ENCODE measurements at places on chromosomes 4 and X. TPM values are rescaled to one million over a fixed set of nuclear protein-coding genes. Genes with fewer than 3 reads are reported as not detected.

GRCh38 chr4:182418054-182418734 is 175.0 kb downstream of the TENM3 start:
- DNase-seq, result no peak

- DNase-seq, result no peak
These were observed 85.0 kb upstream of the WDR1 start for GRCh38 chr4:10201381-10202223.

NEIL3 gene
- 6.1 TPM for polyA plus RNA-seq

ADH1A gene
- polyA plus RNA-seq, result 1.6 TPM

GRCh38 chr4:144350706-144351105 is 210.2 kb upstream of the GYPA start:
- no peak for DNase-seq

DNA sequence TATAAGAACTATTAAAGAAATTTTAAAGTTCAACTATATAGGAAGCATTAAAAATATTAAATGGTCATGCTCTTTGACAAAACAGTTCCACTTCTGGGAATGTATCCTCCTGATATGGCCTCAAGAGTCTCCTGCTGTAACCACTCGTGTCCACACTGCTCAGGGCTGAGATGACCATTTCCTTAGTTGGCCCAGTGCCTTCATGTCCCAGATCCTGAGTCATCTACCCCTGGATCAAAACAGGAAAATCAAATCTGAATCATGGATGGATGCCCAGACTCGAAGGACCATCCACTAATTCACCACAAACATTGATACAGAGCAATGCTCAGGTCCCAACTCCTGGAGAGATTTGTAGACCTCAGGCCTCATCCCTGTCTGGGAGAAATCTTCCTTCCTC is 44.7 kb downstream of the GPRASP3 start:
- no peak for DNase-seq

DNA sequence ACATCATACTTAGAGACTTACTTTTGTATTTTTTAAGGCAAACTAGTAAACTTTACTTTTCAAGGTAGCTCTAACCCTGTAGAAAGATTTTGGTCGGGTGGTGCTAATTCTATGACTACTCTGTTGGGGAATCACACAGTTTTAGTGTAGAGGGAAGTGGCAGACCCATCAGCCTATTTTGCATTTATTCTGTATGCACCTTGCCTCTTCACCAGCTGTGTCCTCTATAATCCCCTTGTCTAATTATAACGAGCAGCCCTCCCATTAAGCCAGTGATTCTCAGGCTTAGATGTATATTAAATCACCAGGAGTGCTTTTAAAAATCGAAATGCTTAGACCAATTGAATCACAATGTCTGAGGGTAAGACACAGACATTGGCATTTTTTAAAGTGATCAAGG is 78.1 kb downstream of the GALNT7 start:
- DNase-seq, result no peak

GRCh38 chr4:144709793-144710525 is 64.0 kb downstream of the HHIP start:
- DNase-seq, result no peak

DNA sequence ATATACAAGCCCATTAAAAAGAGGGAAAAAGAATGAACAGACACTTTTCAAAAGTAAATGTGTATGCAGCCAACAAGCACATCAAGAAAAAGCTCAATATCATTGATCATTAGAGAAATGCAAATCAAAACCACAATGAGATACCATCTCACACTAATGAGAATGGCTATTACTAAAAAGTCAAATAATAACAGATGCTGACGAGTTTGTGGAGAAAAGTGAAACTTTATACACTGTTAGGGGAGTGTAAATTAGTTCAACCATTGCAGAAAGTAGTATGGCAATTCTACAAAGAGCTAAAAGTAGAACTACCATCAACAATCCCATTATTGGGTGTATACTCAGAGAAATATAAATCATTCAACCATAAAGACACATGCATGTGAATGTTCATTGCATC is 203.0 kb downstream of the ARAP2 start:
- DNase-seq, result no peak

PABPC5 gene
- 4.7 TPM for polyA plus RNA-seq

GRCh38 chr4:24278693-24279092 is 305.7 kb downstream of the DHX15 start:
- no peak for DNase-seq

GAGE1 gene
- polyA plus RNA-seq, result not detected

DNA sequence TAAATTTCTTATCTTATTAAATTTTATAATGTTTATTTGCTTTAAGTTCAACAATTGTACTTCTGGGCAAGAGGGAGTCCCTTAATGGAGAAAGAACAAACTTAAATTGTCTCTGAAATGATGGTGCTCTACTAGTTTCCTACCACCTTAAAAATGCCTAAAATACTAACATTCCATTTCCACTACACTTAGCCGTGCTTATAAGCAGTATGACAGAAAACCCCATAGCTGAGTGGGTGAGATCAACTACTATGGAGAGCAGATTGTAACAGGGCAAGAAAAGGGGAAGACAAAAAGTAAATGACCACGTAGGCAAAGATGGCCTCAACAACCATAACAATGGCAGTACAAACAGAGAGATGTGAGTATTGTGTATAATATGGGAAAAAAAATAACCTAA is 35.0 kb downstream of the RFC1 start:
- no peak for DNase-seq

USP26 gene
- polyA plus RNA-seq, result not detected

DNA sequence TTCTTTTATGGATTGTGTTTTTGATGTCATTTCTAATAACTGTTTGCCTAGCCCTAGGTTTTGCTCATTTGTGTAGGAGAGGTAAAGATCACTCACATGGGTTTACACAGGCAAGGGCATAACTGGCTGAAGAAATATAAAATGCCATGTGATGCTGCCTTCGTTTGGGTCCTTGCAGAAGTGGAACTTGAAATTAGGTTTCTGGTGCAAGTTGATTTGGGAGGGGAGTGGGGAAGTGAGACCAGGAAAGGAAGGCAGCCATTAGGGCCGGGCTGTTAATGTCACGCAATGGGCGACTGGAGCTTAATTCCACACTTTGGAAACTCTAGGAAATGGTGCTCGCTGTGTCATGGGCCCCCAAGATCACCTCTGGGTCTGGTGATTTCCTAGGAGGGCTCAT is 14.5 kb downstream of the CLCN4 start:
- DNase-seq, result no peak

All from renal pelvis (tissue), 12 donors.